ENCODE measurements at places on chromosomes 5 and 9.

DNA sequence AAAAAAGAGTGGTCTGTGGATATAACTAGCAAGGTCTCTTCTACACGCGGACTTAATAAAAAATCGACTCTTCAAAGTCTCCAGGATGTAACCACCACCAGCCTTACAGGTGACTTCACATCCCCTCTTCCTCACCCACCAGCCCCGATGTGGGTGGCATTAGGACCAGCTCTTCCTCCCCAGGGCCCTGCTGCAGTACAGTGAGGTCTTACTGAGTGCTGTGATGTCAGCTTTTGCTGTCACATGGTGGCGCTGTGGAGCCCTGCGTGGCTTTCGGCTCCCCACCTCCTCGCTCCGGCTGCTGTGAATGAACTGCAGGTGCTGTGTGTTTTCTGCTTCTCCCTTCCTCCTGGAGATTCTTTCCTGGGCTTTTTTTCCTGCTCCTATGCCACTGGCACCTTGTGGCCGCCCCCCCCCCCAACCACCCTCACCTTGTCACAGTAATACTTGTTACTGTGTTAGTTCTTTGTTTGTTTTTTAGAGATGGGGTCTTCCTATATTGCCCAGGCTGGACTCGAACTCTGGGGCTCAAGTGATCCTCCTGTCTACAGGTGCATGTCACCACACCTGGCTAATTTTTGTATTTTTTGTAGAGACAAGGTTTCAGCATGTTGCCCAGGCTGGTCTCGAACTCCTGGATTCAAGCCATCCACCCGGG is 15.8 kb upstream of the RAPGEF1 start:
- peaks cover 5% of the 10 kb centered on the region for H3K27me3 ChIP-seq
- peaks cover 2% of the 10 kb centered on the region for H3K4me1 ChIP-seq
- DNase-seq = peak; percentile 91
- H3K27ac ChIP-seq = no peak overlapping the region

DNA sequence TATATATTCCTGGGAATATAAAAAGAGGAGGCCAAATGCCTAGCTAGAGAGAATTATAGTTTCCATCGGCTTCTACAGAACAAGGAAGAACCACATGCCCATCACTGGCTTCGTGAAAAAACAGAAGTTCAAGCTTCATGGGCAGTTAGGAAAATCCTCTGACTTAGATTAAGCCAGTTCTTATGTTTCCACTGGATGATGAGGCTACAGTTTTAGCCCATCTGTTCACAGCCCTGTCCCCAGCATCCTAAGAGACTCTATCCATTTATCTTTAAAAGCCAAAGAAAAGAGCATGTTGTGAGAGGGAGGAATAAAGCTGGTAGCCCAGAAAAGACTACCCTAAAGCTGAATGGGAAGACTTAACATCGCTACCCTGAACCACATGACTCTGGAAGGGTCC is 285.5 kb upstream of the WWC1 start:
- H3K27me3 ChIP-seq = no peaks in the 10 kb centered on the region
- no peak overlapping the region for H3K4me3 ChIP-seq
- H3K36me3 ChIP-seq = no peaks in the 10 kb centered on the region
- H3K4me1 ChIP-seq = no peaks in the 10 kb centered on the region
- H3K27ac ChIP-seq = no peak overlapping the region

GRCh38 chr5:42057254-42057690 is 132.2 kb downstream of the FBXO4 start:
- no peaks in the 10 kb centered on the region for H3K36me3 ChIP-seq
- DNase-seq = peak; percentile 71
- H3K27ac ChIP-seq = no peak overlapping the region

DNA sequence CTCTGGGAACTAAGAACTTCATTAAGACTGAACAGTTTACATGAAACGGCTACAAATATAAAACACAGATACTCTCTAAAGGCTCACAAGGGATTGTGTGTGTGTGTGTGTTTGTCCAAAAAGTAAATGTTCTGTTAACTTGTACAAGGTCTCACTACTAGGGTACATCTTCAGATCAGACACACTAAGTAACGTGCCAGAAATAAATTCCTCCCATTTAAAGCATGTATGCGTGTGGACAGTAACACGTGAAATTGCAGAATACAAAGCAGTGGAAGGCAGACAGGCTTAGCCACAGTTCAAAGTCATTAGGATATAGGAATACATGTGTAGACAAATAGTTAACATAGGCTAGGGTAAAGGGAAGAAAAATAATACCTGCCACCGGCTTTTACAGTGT is 1.8 kb downstream of the BNC2 start:
- no peak for DNase-seq
- H3K4me3 ChIP-seq = no peak overlapping the region
- peaks cover 14% of the 10 kb centered on the region for H3K27me3 ChIP-seq
- peaks cover 26% of the 10 kb centered on the region for H3K4me1 ChIP-seq
- no peaks in the 10 kb centered on the region for H3K36me3 ChIP-seq

DNA sequence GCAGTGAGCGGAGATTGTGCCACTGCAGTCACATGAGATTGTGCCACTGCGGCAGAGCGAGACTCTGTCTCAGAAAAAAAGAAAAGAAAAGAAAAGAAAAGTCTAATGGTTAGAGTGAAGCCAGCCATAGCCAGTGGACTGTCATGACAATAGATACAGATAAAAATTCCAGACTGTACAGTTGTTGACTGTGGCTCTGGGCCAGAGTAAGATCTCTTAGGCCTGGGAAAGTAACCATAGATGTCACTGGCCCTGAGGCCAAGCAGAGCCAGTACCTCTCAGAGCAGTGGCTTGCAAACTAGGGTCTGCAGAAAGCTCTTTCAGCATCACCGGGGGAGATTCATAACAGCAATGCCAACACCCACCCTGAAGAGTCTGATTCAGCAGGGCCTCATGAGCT is 44.1 kb upstream of the SUB1 start:
- no peak for DNase-seq
- H3K36me3 ChIP-seq = no peaks in the 10 kb centered on the region
- H3K4me3 ChIP-seq = no peak overlapping the region
- H3K4me1 ChIP-seq = peaks cover 17% of the 10 kb centered on the region

- H3K27ac ChIP-seq = no peak overlapping the region
- no peak overlapping the region for H3K4me3 ChIP-seq
Observed at GRCh38 chr5:108686676-108687075, 61.0 kb upstream of the FER start.

DNA sequence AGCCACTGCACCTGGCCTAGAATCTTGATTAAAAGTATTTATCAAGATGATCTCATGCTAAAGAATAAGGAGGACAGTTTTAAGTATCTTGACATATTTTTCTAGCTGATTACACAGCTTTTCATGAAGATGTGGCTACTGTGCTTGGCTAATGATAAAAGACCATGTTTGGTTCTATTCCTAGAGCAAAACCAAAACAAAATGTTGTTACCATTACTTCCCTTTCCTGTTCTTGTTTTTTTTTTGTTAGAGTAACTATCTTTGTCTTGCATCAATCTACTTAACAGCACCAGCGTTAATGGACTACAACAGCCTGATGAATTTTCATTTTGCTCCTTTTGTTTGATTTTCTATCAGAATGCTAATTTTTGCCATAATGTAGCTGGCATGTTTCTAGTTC is 86.2 kb upstream of the DHFR start:
- H3K4me1 ChIP-seq = peaks cover 8% of the 10 kb centered on the region
- no peak overlapping the region for H3K4me3 ChIP-seq
- no peaks in the 10 kb centered on the region for H3K27me3 ChIP-seq

DNA sequence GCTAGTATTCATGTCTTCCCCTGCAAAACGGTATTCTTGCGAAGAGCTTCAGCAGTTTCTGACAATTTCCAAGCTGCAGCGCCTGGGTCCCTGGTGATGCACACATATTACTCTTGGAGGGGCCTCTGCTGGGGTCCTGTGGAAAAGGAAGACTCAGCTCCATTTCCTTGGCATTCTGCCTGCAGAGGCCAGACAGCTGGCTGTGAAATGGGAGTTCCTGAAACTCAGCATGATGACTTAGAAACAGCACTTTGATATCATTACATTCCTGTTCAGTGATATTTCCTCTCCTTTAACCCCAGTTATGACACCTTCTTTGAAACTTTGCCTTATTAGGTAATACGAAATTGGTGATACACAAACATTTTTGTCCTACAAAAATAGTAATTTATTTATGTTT is 98.5 kb downstream of the APBA1 start:
- no peaks in the 10 kb centered on the region for H3K36me3 ChIP-seq
- no peak overlapping the region for H3K4me3 ChIP-seq
- H3K4me1 ChIP-seq = peaks cover 4% of the 10 kb centered on the region
- no peak overlapping the region for H3K27ac ChIP-seq
- no peaks in the 10 kb centered on the region for H3K27me3 ChIP-seq

GRCh38 chr5:96094904-96095303 is 133.3 kb upstream of the ELL2 start:
- H3K4me3 ChIP-seq = no peak overlapping the region
- DNase-seq = no peak
- peaks cover 8% of the 10 kb centered on the region for H3K4me1 ChIP-seq
- H3K36me3 ChIP-seq = no peaks in the 10 kb centered on the region

GRCh38 chr9:22514871-22515270 is 68.2 kb downstream of the DMRTA1 start:
- no peak overlapping the region for H3K27ac ChIP-seq
- no peak for DNase-seq
- no peak overlapping the region for H3K4me3 ChIP-seq
- no peaks in the 10 kb centered on the region for H3K4me1 ChIP-seq
- H3K27me3 ChIP-seq = no peaks in the 10 kb centered on the region

- H3K36me3 ChIP-seq = no peaks in the 10 kb centered on the region
- H3K4me1 ChIP-seq = no peaks in the 10 kb centered on the region
- no peak overlapping the region for H3K27ac ChIP-seq
- no peak overlapping the region for H3K4me3 ChIP-seq
Observed at GRCh38 chr5:124524552-124525232, 221.7 kb downstream of the ZNF608 start.

- no peaks in the 10 kb centered on the region for H3K4me1 ChIP-seq
- no peak overlapping the region for H3K27ac ChIP-seq
- no peak overlapping the region for H3K4me3 ChIP-seq
- H3K36me3 ChIP-seq = no peaks in the 10 kb centered on the region
- no peak for DNase-seq
Observed at GRCh38 chr5:15798006-15798405, 298.0 kb downstream of the FBXL7 start.

- H3K36me3 ChIP-seq = no peaks in the 10 kb centered on the region
- no peak overlapping the region for H3K27ac ChIP-seq
- H3K4me1 ChIP-seq = no peaks in the 10 kb centered on the region
- H3K27me3 ChIP-seq = no peaks in the 10 kb centered on the region
- no peak for DNase-seq
Observed at GRCh38 chr9:29144476-29144875, 1571.2 kb upstream of the C9orf72 start.
